Muscle of leg (tissue), 16 donors: ENCODE measurements at places on chromosomes 5 and 9. TPM values are rescaled to one million over a fixed set of nuclear protein-coding genes. Genes with fewer than 3 reads are reported as not detected.
A peak's percentile ranks its signal among the peaks of the same experiment; 100 is the strongest.

Gene GABRA6
- not detected for polyA plus RNA-seq

Gene C9
- 0.31 TPM for polyA plus RNA-seq

GRCh38 chr5:78359831-78360673, at the start of gene SCAMP1:
Gene SCAMP1, plus strand, starts transcription at chr5:78360617. Its CDS starts 55 bp downstream, at chr5:78360672.
- peak; percentile 98 for DNase-seq

DNA sequence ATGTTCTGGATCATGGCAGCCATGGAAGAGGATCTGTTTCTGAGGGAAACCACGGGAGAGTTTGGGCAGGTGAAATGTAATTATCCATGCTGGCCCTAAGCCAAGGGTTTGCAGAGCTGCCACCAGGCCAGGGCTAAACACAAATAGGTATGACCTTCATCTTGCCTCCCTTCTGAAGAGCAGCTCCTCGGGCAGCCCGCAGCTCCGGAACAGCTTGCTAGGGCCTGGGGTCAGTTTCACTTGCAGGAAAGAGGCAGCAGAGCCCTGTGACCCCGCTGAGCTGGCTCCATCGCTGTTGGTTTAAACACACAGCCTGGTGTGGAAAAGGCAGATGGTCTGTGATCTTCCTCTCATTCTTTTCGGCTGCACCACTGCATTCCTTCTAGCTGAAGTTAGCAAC, 141.4 kb downstream of the TMEM38B start:
- DNase-seq = no peak

GRCh38 chr9:76539180-76539579, 80.2 kb downstream of the GCNT1 start:
- DNase-seq = no peak

GRCh38 chr9:8531826-8532415, 732.3 kb upstream of the DMAC1 start:
- DNase-seq = no peak

GRCh38 chr9:36162211-36162738, 6.9 kb upstream of the CCIN start:
- DNase-seq = no peak

DNA sequence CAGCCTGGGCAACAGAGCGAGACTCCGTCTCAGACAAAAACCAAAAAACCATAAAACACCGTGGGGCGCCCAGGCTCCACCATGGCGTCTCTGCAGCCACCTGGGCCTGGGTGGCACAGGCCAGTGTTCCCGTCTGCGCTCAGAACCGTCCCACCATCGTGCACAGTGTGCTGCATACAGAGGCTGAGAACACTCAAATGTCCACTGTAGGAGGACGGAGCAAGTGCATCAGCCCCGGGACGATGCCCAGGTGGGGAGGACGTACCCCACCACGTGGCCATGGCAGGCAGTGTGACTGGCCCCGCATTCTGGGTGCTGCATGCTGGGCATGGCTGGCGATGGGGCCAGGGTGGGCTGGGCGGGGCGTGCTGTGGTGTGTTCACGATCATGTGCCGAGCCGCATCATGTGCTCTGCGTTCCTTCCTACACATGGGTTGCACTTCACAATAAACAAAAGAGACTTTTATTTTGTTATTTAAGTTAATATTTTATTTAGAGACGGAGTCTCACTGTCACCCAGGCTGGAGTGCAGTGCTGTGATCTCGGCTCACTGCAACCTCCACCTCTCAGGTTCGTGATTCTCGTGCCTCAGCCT, 37.8 kb downstream of the EXD3 start:
- no peak for DNase-seq
